ENCODE measurements at places on chromosomes 6 and 20.

DNA sequence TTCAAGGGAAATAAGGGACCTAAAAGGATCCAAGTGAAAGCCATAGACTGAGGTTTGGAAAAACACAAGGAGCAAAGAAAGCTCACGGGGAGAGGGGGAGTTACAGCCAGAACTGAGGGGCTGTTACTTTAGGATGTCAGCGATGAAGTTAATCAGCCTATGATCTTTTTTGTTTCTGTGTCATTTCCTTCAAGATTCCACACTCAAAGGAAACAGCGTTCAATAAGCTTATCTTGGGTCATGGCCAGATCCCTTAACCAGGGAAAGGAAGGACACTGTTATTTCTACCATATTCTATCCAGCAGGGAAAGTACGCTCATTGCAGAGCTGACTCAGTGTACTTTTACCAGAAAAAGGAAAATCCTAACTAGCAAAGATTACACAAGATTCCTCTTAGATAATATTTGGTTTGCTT, 132.8 kb downstream of the PFDN4 start:
- no peak for DNase-seq

DNA sequence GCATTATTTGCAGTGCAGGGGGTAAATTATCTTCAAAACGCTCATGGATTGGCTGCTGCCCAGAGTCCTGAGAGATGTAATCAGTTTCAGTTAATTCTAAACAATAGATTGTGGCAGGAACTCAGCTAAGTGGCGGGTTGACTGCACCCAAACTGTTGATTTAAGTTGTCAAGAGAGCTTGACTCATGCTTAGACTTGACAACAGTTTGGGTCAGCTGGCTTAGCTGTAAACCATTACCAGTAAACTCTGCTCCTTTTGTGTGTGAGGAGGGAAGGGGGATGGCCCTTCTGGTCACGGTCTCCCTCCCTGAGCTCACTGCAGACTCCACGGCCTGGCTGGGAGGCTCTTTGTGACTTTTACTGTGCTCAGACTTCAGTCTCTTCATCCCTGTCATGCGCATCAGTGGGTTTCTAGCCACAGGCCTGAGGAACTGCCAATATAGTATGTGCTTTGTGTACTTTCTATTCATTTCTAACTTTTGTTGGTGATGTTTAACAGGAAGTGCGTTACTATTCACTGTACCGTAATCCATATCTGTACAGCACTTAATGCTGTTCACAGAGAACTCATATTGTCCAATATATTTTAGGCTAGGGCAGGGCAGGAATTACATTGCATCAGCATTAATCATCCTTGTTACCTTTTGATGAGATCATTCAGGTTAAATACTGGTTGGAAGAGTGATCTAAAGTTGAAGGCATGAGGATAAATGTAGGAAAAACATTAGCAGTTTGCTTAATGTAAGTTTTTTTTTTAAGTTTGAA, 488.3 kb downstream of the CDKAL1 start:
- DNase-seq = no peak

GRCh38 chr6:15351631-15352030, 105.8 kb downstream of the JARID2 start:
- DNase-seq = no peak

GRCh38 chr6:167524261-167525111, 199.6 kb downstream of the TTLL2 start:
- no peak for DNase-seq

GRCh38 chr6:53492860-53493634, 51.9 kb downstream of the GCLC start:
- no peak for DNase-seq
